ENCODE measurements at places on chromosomes 2 and 18. TPM values are rescaled to one million over a fixed set of nuclear protein-coding genes. Genes with fewer than 3 reads are reported as not detected.

ATP8B1 gene
- total RNA-seq: 171 TPM

INPP5D gene
- total RNA-seq: 43.4 TPM

RNF144A gene
- total RNA-seq: 15.2 TPM

SOX11 gene
- not detected for total RNA-seq

CFAP53 gene
- total RNA-seq: 0.81 TPM

GPR45 gene
- total RNA-seq: not detected

ARL5A gene
- 39.8 TPM for total RNA-seq

SIX3 gene
- total RNA-seq: not detected

ASIC4 gene
- 0.13 TPM for total RNA-seq

MAPK4 gene
- 14.3 TPM for total RNA-seq

LOXL3 gene
- total RNA-seq: 6.4 TPM

- DNase-seq: no peak
These were observed 20.5 kb downstream of the CFAP65 start for GRCh38 chr2:219020604-219021365.

DNA sequence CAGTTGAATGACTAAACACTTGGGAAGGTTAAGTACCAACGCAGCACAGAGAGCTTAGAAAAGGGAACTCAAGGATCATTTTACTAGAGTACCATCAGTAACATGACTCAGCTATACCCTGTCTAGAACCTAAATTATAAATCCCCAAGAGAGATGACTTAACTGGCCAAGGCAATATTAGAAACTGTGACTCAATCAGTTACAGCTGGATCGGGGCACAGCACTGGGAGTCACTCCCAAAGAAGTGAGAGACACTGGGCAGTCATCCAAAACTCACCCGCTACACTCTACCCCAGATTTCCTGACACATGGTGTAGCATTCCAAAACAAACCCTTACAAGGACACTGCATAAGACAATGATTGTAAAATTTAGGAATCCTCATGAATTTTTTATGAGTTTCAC is 17.7 kb downstream of the IWS1 start:
- peak; percentile 75 for DNase-seq

DNA sequence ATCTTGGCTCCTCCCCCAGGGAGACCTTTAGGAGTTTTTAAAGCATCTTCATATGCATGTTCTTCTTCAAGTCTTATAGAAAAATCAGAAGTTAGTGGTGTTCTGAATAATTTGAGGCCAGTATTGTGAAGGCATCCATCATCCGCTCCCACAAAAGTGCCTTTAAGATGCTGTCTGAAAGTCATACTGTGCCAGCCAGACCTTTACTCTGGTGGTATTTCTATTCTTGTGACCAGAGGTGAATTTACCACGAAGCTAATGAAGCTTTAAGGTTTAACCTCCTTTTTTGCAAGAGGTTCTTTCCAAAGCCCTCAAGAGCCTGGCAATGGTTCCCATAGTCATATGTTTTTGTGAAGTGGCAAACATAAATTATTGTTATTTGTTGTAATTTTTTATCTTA is 54.3 kb downstream of the SLC40A1 start:
- DNase-seq: no peak

DNA sequence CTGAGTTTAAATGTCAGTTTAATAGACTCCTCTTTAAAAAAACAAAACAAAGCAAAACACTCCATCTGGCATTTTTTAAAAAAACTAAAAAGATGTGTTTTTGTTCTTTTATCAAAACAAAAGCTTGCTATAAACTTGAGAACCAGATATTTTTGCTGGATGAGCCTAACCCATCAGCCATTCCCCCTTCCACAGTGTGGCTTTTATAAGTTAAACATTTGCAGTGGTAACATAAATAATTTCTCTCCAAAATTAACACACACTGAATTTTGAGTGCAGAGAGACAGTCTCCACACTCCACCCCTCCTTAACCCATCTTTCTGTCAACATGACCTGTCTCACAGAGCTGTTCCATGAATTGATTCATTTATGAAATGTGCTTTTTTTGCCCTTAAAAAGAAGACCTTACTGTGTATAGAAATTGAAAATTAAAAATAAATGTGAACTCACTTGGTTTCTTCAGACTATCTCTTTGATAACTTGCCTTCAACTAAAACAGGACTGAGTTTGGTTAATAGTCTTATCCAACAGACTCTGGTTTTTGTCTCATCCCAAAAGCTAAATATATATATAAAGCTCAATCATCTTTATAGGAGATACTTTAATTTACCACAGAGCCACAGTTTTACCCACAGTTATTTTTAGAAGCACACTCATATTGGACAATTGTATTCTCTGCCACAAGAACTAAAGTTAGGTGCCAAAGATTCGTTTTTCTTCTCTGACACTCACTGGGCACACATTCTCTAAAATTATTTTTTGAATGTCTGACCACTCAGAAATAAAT is 64.8 kb upstream of the STK39 start:
- DNase-seq: no peak

- no peak for DNase-seq
These were observed 95.6 kb upstream of the PDE1A start for GRCh38 chr2:182522405-182522896.

GRCh38 chr18:54086046-54086802 is 138.2 kb downstream of the MBD2 start:
- no peak for DNase-seq

DNA sequence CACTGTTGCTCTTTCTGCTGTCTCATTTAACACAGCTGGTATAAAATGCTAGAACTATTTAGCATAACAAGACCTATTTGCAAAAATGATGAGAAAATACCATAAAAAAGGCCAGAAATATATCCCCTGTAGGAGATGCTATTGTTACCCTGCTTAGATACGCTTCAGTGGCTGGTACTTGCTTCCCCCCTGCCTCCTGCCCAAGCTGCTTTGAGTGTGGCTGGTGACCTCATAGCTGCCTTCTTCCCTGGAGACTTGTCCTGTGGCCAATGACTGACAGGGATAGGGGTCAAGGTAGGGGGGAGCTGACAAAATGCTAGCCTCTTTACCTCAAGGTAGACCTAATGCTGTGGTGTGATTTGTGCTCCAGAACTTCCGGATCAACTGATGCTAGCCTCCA is 150.2 kb upstream of the ZEB2 start:
- no peak for DNase-seq

DNA sequence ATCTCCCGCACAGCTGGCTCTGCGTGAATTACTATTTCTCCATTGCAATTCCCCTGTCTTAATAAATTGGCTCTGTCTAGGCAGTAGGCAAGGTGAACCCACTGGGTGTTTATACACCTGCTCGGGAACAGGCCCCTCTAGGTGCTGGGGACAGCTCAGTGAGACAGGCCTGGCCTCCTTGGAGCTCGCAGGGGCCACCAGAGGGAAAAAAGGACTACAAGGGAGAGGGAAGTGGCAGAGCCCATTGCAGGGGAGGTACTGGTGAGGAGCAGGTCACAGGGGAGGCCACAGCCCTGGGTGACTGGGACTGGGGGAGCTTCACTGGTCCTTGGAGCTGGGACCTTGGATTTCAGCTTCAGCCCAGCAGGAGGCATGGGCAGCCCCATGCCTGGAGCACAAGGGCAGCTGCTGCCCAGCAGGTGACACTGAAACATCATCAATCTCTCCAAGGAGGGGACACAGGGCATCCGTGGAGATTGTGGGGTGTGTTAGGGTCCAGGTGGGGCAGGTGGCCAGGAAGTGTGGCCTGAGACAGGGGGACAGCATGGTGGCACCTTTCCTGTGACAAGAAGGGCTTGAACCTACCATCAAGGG is 31.2 kb downstream of the NGEF start:
- DNase-seq: peak; percentile 40

DNA sequence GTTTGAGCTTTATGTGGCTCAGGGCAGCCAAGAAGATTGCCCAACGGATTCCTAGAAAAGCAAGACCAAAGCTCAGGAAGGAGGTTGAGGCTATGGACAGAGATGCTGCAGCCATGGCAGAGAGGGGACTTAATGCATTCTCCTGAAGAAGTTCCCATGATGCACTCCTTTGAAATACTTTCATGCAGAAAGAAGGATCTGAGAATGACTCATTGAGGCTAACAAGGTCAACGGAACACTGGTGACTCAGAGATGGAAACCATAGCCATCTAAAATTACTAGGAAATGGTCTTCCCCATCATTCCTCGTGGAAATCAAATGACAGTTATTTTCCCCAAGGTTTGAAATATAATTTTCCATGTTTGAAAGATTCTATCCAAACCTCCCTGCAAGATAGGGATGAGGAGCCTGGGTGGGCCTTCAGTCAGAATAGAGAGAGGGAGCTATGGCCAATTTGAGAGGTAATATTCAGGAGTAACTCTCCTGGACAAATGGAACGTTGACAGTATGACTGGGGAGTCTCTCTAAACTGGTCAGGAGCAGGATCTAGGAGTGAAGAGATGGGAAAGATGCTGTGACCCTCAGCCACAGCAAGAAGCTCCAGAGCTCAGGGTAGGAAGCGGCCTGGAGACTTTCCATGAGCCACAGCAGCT is 63.0 kb downstream of the REEP1 start:
- no peak for DNase-seq

- DNase-seq: no peak
These were observed 25.7 kb downstream of the MAP4K3 start for GRCh38 chr2:39411181-39411944.

DNA sequence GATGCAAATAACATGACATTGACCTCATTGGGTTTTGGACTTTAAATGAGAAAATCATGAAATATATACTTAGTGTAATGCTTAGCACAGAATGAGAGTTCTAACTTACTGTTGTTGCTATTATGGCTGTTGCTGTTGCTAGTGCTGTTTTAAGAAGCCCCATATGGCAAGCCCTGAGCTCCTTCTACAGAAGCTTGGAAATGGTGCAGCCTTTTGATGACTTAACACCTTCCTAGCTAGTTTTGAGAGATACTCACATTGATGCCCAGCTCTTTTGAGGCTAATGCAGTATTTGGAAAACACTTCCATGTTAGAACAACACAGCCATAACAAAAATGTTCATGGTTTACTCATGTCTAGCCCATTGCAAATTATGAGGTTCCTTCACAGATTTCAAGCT is 30.9 kb downstream of the OSR1 start:
- DNase-seq: no peak

DNA sequence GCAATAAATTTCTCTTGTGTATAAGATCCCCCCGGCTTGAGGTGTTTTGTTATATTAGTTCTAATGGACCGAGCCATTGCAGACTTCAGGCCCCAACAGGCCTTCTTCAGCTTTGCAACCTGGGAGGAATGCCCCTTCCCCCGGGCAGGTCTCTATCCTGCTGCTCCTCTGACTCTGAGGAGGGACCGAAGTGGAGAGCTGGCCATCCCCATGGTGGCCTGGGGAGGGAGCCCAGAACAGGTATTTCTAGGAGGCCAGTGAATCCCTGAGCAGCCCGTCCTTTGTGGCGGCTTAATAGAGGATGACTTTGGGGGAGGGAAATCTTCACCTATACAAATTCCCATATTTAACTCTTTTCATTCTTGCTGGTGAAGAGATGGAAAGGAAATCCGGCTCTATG is 715.8 kb upstream of the SOX11 start:
- DNase-seq: no peak

GRCh38 chr2:44244135-44244871 is 31.0 kb upstream of the SLC3A1 start:
- peak; percentile 65 for DNase-seq

DNA sequence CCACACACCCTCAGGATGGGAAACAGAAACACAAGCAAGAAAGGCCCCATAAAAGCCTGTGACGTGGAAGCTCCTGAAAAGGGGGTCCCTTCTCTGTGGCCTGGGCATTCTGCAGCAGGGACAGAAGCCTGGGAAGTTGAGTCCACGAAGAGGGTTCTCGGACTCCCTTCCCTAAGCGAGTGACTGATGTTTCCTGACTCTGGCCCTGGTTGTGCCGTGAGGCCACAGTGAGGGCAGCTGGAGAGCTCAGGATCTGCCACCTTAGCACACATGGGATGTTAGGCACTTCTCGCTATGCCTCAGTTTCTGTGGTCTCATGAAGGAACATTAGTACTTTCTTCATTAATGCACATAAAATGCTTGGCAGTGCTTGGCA is 87.2 kb upstream of the ZFP36L2 start:
- DNase-seq: no peak

GRCh38 chr2:181954538-181954883 is 31.1 kb upstream of the PPP1R1C start:
- DNase-seq: no peak

- DNase-seq: no peak
These were observed 88.0 kb downstream of the AQP4 start for GRCh38 chr18:26777351-26778053.

DNA sequence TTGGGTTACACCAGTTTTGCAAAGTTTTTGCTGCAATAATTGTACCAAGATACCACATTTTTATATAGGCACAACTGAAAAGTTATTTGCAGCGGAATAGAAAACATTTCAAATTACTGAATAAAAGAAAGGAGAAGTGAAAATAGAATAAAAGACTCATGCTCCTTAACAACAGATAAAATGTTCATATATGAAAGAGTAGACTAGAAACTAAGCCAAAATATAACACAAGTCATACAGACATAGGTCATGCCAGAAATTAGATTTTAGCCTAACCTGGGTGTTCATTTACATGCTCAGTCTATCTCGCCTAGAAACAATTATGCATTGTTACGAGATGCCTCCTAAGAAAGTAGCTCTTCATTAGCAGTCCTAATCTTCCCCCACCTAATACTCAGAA is 16.4 kb upstream of the MAP3K20 start:
- no peak for DNase-seq

GRCh38 chr2:54834721-54835120 is 111.3 kb downstream of the EML6 start:
- no peak for DNase-seq

GRCh38 chr18:26544451-26544850 is 3.9 kb downstream of the KCTD1 start:
- no peak for DNase-seq

GRCh38 chr2:142495141-142495540 is 364.3 kb upstream of the LRP1B start:
- DNase-seq: no peak

DNA sequence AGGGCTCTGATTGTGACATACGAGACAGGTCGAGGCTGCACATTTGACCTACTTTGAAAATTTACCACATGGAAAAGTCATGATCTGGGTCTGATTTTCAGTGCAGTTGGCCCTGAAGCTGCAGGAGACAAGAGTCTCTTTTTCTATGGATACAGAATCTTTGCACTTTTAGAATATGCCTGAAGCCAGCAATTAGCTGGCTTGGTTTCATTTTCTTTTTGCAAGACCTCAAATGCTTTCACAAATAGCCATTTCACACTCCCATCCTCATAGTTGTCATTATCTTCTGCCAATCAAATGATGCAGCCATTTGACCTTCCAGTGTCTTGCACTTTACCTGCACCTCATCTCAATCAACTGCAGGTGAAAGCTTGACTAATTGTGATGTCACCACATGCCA is 59.0 kb downstream of the GPR39 start:
- DNase-seq: no peak

GRCh38 chr2:222738809-222739208 is 67.4 kb downstream of the MOGAT1 start:
- DNase-seq: no peak

GRCh38 chr2:223920109-223920508 is 25.0 kb downstream of the WDFY1 start:
- DNase-seq: no peak

DNA sequence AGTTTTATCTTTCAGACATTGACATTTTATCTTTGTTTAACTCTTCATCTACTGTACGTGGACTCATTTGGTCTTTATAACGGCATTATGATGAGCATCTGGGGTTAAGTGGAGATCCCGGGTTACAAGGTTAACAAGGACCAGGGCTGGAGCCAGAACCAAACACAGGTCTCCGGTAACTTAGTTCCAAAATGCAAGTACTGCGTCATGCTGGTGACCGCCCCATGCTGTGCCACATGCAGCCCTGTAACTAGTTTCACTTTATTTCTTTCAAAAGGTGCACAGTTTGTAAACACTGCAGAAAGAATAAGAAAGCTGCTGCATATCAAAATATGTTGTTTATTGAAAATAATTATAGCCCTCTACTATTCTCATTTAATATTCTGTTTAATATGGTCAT is 3.1 kb downstream of the SLC5A7 start:
- no peak for DNase-seq

All from ureter (tissue), 1 donor.